ENCODE measurements at places on chromosomes 7 and 10.

DNA sequence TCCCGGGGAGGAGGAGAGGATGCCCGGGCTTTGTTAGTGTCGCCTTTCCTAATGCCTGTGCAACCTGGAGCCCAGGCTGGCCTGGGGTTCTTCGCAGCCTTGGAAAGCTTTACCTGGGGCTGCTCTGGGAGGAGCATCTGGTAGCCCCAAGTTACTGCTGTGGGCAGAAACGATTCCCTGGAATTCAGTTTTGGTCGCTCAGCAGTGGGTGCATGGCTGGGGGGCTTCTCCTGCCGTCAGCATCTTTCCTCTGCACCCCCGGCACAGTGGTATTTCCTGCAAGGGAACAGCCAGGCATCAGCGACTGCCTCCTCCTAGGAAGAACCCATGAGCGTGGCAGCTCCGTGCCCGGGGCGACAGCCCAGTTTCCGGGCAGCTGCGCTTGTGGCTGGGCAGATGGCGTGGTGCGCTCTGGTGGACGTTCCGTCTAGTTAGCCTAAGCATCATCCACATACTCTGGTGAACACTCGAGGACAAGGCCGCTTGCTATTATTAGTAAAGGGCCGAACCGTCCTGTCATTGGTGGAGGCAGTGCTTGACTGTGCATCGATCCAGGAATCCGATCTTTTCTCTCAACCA is 107.0 kb upstream of the BTBD16 start:
- peak; percentile 44 for DNase-seq

GRCh38 chr7:1284743-1285458 is 52.2 kb downstream of the UNCX start:
- no peak for DNase-seq

DNA sequence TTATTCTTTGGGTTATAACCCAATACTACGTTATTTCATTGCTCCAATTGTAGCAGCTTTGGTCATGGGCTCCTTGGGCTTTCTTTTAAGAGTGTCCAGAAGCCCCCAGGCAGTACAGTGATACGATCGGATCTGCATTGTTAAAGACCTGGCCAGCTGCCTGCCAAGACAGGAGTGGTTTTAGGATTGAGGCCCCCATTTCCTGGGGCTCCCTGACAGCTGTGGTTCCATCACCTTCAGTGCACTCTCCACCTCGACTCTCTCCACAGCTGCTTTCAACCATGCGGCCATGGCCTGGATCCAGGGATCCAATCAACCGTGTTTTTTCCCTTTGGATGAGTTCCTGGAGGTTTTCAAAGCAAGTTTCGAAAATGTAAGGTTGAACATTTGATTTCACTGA is 123.4 kb upstream of the BTBD16 start:
- no peak for DNase-seq

GRCh38 chr7:112108981-112109380 is 97.2 kb downstream of the DOCK4 start:
- no peak for DNase-seq

All from COR-L47 (cell line).